Endothelial cell of umbilical vein (primary cell): ENCODE measurements at places on chromosomes 5 and 9. TPM values are rescaled to one million over a fixed set of nuclear protein-coding genes. Genes with fewer than 3 reads are reported as not detected.
A peak's percentile ranks its signal among the peaks of the same experiment; 100 is the strongest.

- DNase-seq = no peak
Measured at GRCh38 chr9:68710111-68710471, 5.1 kb downstream of the PIP5K1B start.

GRCh38 chr5:134432677-134433359 lies 21.1 kb upstream of the CDKN2AIPNL start:
- no peak for DNase-seq

- no peak for DNase-seq
Measured at GRCh38 chr5:168176941-168177340, 114.5 kb upstream of the WWC1 start.

DNA sequence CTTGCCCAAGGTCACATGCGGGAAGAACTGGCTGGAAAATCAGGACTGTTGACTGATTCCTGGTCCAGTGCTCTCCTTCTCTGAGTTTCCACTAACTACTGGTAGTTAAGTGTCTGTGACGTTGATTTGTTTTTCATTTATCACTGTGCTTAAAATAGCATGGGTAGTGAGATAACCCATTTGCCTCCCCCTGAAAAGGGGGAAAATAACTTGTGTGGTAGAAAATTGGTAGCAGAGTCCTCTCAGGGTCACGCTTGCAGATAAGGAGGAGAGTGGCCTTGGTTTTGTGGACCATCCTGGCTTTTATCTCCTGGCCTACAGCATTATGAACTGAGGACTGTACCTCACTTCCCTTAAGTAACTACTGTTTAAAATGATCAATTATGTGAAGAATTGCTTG lies 10.9 kb downstream of the FUBP3 start:
- no peak for DNase-seq

DNA sequence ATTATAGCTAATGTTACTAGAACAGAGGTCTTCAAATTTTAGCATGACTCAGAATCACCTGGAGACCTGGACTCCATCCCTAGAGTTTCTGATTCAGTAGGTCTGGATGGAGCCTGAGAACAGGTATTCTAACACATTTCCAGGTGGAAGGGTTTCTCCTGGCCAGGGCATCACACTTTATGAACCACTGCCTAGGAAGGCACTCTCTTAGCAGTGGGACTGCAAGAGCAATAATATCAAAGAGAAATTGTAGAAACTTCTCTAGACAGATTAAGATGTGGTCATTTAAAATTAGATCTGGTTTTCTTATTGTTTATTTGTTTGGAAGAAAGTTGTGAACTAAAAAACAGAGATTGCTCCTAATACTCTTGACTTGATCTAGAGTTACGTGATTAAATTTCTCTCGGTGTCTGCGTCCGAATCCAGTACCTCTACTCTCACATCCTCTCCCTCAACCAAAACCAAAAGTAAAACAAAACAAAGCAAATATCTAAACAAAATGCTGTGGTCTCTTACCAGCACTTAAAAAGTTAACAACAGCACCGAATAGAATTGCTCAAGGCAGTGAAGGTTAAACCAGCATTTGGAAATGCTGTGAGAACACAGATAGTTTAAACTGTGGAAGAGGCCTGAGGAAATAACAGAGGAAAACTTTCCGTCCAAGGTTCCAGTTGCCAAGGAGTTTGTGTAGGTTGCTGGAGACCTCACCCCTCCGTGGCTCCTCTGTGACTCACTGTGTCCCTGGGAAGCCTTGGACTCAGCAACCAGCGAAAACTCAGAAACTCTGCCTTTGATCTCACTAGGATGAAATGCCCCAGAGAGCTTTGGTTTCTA lies 193.4 kb downstream of the ARRDC3 start:
- peak; percentile 87 for DNase-seq

- no peak for DNase-seq
Measured at GRCh38 chr5:97854871-97855762, 672.1 kb upstream of the RIOK2 start.

DNA sequence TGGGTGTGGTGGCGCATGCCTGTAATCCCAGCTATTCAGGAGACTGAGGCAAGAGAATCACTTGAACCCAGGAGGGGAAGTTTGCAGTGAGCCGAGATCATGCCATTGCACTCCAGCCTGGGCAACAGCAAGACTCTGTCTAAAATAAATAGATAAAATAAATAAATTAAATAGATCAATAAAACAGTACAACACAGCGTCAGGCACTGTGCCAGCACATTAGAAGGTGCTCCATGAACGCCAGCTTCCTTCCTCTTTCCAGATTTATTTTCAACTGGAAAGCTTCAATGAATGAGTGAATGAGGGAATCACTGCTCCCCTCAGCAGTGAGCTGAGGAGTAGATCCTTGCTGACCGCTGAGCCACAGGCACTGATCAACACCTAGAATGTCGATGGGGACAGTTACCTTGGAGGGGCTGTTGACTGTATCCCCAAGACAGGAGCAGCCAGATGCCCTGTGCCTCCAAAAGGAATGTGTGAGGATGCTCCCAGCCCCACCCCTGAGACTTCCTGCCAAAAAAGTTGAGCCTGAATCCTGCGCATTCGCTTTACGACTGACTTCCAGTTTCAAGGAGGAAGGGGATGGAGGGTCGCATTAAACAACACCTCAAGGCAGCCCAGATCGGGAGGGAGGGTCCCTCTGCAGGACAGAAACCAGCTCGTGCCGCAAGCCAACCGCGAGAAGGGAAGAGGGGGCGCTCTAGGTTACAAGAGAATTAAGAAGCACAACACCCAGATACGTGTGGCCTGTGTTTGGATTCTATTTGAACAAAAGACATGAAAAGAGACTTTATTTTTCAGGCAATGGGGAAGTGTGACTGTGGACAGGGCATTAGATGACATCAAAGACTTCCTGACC lies 54.0 kb upstream of the CNOT6 start:
- no peak for DNase-seq

GRCh38 chr9:13360188-13360587 lies 80.7 kb upstream of the MPDZ start:
- no peak for DNase-seq

DNA sequence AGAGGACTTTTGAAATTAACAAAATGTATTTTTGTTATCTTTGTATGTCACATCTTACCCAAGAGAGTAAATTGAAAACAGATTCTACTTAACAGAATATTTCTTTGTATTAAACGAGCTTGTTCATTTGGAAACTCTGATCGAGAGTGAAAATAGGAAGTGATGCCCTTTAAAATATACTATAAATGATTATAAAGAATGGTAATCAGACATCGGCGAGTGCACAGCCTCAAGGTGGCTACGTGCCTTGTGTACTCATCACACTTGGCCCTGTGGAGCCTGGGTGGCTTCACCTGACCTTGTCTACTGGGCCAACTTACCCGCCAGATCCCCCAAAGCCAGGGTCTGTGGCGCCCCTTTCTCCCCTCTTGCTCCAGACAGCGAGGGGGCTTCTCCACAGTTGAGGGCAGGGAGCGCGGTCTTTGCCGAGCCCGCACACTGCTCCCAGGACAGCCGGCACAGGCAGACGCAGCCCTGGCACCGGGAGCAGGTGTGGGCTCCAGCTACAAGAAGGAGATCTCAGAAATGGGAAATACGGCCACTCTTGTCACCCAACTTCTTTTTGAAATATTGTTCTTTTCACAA lies 243.2 kb downstream of the CEMIP2 start:
- DNase-seq = no peak

GRCh38 chr5:157516006-157516405 lies 56.0 kb downstream of the NIPAL4 start:
- no peak for DNase-seq

DNA sequence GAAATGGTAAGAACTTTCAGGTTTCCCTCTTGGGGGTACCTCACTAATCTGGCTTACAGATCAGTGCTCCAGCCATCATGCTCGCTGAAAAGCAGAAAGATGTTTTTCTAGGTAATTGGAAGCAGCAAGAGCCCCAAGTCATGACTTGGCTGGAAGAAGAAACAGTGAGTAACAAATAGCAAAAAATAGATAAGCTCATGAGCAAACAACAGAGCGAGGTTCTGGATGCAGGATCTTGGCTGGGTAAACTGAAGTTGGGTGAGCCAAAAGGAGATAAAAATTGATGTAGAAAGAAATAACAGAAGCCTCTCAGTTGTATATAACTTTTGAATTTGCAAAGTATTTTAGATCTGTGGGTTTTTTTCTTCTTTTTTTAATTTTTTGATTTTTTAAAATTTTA lies 110.1 kb downstream of the INSYN2B start:
- DNase-seq = no peak

DNA sequence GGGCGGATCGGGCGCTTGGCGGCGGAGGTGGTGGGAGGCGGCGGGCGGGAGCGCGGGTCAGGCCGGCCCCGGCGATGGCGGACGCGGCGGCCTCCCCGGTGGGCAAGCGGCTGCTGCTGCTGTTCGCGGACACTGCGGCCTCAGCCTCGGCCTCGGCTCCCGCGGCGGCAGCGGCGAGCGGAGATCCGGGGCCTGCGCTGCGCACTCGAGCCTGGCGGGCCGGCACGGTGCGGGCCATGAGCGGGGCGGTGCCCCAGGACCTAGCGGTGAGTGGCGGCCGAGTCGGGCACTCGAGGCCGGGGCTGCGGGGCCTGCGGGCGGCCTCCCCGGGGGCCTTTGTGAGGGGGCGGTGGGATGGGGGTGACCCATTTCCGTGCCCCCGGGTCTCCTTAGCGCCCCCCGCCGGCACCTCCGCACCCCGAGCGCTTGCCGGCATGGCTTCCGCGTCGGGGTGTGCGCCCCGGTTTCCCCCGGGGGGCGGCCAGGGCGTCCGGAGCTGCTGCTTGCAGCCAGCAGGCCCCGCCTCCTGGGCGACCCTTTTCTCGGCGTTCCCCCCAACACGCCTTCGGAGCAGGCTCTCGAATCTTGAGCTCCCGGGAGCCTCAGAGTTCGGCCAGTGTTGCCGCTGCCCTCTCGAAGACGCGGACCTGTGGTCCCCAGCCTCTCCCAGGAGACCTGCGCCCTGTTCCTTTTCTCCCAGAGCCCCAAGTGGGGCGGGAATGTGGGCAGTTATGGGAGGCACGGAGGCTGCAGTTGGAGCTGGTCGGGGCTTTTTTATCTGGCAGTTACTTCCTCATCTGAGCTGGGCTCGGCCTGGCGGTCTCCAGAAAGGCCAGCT lies 456 bp downstream of the KDM3B start:
- peak; percentile 75 for DNase-seq

- DNase-seq = no peak
Measured at GRCh38 chr5:58582019-58582802, 664 bp upstream of the RAB3C start.

GRCh38 chr5:67035098-67035740 lies 161.4 kb downstream of the CD180 start:
- no peak for DNase-seq

DNA sequence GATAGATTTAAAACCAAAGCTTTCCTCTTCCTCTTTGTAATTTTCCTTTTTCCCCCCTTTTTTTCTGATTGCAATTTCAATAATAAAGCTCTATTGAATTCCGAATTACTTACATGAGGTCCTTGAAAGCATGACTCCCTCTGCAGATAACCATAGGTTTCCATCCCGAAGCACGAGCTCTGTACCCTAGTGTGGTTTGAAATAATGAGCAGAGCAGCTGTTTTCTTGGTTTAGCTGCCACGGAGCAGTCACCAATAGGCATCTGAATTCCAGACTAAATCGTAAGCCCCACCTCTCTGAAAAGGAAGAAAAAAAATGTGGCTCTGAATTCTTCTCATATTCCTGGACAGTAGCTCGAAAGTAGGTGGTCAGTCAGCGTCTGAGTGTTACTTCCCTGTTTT lies 18.5 kb upstream of the GNE start:
- DNase-seq = peak; percentile 88

DNA sequence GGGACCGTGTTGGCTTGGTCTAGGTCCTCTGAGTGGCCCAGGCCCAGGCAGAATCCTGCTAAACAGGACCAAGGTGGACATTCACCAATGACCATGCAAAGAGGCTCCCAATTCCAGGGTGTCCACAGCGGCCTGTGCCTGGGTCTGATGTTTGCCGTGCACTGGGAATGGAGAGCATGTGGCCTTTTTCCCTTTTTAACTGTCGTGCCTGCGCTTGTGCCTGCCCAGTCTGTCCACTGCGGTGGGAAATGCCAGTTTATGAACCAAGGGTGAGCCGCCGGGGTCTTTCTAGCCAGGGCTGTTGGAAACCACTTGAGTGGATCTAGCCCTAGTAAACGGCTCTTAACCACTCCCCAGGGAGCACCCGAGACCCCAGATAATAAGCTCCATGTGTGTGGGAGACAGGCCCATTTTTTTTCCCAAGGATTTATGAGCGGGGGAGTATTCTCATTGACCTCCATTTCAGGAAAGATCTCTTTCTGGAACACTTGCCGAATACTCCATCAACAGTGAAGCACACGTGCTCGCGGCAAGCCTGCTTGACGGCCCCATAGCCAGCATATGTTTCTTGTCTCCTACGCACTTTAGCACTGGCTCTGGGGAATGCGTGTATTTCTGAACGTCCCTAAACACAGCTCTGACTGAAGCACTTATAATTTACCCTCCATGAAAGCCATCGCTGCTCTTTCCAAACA lies 93.2 kb upstream of the PHYKPL start:
- DNase-seq = no peak

DNA sequence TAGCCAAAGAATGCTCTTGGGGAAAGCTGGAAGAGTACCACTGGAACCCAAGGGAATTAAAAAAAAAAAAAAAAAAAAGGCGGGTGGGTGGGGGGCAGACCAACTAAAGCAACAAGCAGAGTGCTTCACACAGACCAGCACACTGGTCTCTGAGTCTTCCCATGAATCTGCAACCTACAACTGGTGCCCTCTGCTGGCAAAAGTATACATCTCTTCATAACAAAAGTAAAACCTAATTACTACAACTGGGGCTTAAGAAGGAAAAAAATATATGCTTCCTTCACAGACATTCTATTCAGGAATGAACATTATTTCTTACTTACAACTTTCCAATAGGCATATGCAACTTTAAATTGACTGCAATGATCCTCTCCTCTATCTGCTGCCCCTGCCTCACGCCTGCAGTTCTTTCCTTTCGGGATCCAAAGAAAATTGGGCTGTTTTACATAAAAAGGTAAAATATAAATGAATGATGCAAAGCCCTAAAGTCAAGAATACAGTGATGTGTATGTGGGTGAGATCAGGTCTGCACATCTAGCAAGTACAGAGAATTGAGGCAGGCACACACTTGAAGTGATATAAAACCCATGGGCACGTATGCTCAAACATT lies 7.2 kb upstream of the KLHL3 start:
- peak; percentile 72 for DNase-seq

GRCh38 chr5:65102976-65103711 lies 334.4 kb downstream of the CWC27 start:
- DNase-seq = peak; percentile 74

GRCh38 chr9:116843863-116844620 lies 156.9 kb downstream of the TRIM32 start:
- DNase-seq = no peak

SLC36A3 gene
- polyA plus RNA-seq = not detected in 2 replicates

IL9 gene
- polyA plus RNA-seq = not detected in 2 replicates

ARID3C gene
- not detected in 2 replicates for polyA plus RNA-seq

JAKMIP2 gene
- not detected in 2 replicates for polyA plus RNA-seq

CCL21 gene
- polyA plus RNA-seq = 0.17 TPM in 1 of 2 replicates, not detected in the other

STRBP gene
- 3.3 and 7.7 TPM in 2 replicates for polyA plus RNA-seq

TRPM3 gene
- 0.10 and 0.17 TPM in 2 replicates for polyA plus RNA-seq

SOHLH1 gene
- not detected in 2 replicates for polyA plus RNA-seq

CNTNAP3B gene
- 29.8 and 32.4 TPM in 2 replicates for polyA plus RNA-seq

AOPEP gene
- polyA plus RNA-seq = 18.1 and 20.2 TPM in 2 replicates

OMD gene
- not detected in 2 replicates for polyA plus RNA-seq

MZB1 gene
- polyA plus RNA-seq = 0.06 TPM in 1 of 2 replicates, not detected in the other
